DMS 273 treated with DMSO at 0.1 percent for 48 hours (cell line): ENCODE measurements at places on chromosomes 2 and 18.

DNA sequence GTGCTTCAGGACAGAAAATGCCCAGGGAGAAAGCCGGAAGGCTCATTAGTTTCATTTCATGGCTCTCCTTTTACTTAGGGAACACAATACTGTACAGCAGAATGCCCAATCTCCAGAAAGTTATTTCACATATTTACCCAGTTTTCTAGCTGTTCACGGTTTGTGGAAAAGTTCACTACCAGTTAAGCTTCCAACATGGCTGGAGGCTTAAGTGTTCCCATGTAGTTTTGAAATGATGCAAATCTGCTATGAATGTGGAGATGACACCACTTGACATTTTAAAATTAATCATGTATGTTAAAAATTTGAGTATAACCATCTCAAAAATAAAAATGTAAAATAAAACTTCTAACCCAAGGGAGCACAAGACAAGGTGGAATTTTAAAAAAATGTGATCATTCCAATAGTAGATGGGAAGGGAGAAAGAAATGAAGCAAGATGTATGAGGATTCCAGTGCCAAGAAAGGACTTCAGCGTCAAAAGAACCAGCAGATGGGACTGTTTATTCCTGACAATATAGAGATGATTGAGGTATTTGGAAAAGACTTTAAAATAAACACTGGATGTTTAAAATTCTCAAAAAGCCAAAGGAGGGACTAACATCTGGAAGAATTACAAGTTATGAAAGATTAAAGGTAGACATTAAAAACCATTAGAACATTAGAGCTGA is 60.9 kb upstream of the OSR1 start:
- DNase-seq, result no peak

GRCh38 chr18:21851327-21851961 is 110.9 kb downstream of the MIB1 start:
- no peak for DNase-seq

DNA sequence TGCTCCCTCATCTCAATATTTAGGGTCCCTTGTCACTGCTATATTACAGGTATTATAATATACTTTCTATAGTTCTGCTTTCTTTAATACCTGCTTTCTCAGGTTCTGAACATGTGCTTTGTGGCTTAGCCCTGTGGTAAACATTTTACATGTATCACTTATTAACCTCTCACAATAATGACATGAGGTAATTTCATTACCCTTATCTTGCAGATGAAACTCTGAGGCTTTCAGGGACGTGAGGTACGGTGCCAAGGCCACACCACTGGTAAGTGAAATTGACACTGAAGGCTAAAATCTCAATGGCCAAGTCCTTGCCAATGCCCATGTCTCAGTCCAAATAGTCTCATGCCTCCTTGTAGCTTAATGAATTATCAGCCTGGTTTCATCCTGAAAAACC is 21.7 kb downstream of the LINC00305 start:
- DNase-seq, result no peak

- DNase-seq, result no peak
Observed at GRCh38 chr2:45681675-45682074, 30.2 kb downstream of the PRKCE start.

DNA sequence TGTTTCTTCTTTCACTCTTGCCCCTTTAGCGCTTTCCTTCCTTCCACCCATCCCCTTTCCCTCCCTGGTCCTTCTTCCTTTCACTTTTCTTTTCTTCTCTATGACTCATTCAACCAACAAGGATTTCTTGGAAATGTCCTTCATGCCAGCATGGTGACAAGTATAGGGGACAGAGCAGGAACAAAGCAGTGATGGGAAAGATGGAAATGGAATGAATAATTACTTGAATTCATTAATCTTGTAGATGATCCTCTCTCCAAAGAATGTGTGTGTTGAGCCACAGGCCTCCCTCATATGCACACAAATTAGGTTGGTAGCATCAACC is 1.5 kb downstream of the VAMP5 start:
- no peak for DNase-seq

- DNase-seq, result no peak
Observed at GRCh38 chr2:34703292-34703691, 1104.2 kb upstream of the FAM98A start.

- DNase-seq, result no peak
Observed at GRCh38 chr18:24103320-24104021, 35.4 kb upstream of the CABYR start.

GRCh38 chr18:22985250-22985649 is 52.1 kb downstream of the RBBP8 start:
- no peak for DNase-seq

DNA sequence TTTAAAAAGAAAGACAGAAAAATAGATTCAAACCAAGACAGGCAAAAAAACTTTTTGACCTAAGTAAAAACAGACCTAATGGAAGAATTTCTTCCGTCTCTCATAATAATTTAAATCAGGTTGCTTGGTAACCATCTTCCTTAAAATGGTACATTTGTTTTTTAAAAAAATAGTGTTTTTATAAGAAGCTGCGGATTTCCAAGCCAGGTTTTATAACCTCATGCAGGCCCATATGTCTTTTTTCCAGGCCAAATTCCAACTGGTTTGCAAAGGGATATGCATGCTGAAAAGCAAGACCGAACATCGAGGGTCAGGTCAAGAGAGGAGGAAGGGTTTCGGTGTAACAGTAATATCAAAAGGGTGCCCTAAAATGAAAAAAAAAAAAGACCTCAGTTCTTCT is 172.9 kb downstream of the MAIP1 start:
- DNase-seq, result no peak

- DNase-seq, result no peak
Observed at GRCh38 chr2:230016844-230017243, 51.9 kb downstream of the SLC16A14 start.

GRCh38 chr2:153488072-153488471 is 9.5 kb upstream of the RPRM start:
- DNase-seq, result no peak

DNA sequence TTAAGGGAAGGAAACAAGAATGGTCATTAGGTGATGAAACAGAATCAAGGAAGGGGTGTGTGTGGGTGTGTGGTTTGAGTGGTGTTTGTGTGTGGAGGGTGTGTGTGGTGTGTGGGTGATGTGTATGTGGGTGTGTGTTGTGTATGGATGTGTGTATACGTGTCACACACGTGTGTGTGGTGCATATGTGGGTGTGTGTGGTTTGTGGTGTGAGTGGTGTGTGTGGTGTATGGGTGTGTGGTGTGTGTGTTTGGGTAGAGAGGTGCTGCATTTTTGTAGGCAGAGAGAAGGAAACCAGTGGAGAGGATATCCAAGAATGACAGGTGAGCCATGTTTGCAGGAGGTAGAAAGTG is 1.1 kb upstream of the CEP192 start:
- DNase-seq, result no peak

DNA sequence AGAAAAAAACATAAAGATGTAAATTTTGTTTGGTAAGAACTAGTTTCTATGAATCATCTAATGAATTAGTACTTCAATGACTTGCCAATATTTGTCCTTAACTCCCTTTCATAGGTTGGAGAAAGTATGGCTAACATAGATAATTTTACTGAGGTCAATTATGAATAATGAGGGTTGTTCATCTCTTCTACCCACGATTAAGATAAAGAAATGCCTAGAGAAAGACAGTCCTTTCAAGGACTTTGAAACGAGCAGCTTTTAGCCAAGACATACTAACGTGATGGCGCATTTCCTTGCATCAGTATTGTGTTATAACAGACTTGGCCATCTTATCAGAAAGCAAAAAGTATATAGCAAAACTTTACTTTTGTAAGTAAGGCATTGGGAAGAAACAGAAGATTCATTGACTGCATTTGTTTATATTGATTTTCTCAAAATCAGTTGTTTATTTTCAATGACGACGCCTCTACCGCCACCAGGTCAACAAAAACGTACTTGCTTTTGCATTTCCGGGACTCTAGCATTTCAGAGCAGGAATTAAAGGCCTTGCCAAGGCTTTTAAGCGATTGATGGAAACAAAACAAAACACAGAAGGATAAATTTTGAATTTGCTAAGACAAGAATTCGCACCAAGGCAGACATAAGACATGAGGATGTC is 961 bp downstream of the RBM43 start:
- no peak for DNase-seq

DNA sequence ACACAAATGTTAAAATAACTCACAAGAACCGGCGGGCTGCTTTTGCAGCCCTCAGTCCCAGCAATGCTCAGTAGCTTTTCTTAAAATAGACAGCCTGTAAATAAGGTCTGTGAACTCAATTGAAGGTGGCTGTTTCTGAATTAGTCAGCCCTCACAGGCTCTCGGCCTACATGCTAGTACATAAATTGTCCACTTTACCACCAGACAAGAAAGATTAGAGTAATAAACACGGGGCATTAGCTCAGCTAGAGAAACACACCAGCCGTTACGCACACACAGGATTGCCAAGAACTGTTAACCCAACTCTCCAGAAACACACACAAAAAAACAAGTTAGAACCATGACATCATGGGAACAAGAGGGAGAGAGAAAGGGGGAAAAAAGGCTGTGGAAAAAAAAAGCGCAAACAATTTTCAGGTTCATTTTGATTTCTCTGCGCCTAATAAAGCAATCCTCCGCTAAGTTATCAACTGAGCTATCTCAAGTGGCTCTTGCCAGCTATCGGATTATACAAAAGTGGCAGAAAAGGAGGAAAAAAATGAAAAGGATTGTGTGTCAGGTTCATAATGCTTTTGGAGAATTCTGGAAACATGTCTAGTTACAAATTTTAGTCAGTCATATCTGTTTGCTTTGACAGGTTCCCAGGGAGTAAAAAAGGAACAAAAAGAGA is 89.1 kb downstream of the ZEB2 start:
- DNase-seq, result no peak

DNA sequence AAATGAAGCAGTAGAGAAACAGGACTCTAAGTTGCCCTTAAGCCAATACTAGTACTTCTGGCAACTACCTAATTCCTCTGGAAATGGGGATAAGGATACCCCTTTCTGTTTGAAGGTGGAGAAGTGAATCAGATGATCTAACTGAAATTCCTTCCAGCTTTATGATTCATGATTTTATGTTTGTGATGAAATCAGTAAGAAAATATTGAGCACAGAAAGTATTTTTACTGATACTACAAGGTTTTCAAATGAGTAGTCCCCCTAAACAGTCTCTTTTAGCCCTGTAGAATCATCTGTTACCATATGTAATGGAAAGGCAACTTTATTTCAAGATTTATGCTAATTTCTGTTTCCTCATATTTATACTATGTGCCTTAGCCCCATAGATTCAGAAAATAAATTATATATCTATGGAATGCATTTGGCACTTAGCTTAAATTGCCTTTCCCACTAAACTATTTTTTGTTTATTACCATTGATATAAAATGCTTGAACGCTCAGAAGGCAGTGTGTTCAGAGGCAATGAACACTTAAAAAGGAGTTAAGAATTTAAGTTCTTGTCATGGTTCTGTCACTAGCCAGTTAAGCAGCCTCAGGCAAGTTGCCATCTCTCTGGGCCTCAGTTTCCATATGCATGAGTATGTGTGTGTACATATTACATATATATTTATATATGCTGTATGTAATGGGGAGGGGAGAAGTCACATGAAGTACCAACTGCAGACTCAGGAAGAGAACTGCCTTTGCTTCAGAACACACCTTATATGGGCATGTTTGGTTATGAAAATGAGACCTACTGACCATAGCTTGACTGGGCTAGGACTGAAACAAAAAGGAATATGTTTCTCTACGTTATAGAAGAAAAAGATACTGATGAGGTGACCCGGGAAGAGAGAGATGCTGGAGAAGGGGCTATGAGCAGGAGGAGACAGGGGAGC is 97.7 kb downstream of the CDC42EP3 start:
- no peak for DNase-seq

- DNase-seq, result no peak
Observed at GRCh38 chr18:50008306-50008705, 186.6 kb downstream of the MYO5B start.

- DNase-seq, result no peak
Observed at GRCh38 chr2:139067072-139067471, 286.9 kb upstream of the NXPH2 start.

DNA sequence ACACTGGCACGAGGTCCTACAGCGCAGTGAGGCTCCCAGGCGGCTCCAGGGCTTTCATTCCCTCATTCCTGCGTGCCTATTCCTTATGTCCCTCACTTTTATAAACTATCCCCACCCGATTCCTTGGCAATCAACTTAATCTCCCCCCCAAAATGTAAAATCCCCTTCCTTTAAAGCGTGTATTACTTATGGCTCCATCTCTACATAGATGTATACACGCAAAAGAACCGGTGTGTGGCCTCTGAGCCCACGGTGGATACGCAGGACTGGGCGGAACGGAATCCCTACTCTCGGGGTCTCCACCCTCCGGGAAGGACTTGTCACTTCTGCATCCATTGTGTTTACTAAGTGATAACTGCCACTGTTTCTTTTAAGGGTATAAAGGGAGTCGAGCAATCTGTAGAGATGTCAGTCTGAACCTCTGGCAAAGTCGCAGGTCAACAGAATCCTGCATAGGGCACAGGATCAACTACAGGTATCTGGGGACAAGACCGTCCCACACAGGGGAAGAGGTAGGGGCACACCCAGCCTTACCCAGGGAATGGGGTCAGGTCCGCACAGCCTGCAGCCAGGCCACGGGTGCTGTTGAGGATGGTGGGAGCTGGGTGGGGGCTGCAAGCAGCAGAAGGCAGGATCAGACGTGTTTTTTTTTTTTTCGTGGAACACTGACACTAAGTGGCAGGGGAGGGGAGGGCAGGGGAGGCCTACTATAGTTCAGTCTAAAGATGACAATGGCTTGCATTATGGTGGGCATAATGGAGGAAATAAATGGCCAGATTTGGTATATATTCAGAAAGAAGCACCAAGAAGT is 42.1 kb downstream of the HDLBP start:
- no peak for DNase-seq

- peak; percentile 39 for DNase-seq
Observed at GRCh38 chr18:67483237-67483636, 33.3 kb downstream of the DSEL start.

DNA sequence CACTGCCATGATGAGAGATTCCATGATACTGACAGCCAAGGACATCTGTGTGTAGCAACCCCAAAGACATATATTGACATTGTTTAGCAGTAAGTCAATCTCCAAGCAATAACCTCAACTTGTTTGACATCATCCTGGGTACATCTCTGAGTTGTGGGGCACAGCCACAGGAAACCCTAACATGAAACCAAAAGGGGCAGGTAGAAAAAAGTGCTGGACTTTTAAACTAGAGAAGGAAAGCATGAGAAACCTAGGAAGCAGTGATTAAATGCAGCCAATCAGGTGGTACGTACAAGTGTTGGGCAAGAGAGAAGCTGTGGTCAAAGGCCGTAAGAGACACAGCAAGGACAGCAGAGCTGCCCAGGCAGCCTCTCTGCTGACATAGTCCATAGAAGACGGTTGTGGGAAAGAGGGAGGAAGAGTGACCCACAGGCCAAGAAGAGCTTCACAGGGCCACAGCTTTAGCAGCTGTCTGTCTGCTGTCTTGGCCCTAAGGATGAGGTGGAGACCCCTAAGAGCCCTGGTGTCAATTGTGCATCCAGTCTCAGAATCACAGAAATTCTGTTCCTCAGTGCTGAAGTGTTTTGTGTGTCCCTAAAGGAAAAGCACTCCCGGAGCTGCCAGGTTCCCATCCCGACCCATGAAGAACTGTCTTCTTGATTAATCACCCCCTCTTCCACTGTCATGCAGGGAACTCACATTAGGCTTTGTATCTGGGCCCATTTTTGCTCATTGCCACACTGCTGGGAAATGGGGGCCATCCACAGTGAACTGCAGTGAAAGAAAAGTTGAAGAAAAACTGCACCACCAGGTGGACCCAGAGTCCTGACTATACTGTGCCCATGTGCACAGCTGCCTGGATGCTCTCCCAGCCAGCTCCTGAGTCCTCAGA is 25.4 kb upstream of the CHN1 start:
- peak; percentile 31 for DNase-seq
